ENCODE measurements at places on chromosomes 7 and 10.

- DNase-seq, result no peak
These were observed 125.6 kb upstream of the STEAP4 start for GRCh38 chr7:88432301-88432700.

DNA sequence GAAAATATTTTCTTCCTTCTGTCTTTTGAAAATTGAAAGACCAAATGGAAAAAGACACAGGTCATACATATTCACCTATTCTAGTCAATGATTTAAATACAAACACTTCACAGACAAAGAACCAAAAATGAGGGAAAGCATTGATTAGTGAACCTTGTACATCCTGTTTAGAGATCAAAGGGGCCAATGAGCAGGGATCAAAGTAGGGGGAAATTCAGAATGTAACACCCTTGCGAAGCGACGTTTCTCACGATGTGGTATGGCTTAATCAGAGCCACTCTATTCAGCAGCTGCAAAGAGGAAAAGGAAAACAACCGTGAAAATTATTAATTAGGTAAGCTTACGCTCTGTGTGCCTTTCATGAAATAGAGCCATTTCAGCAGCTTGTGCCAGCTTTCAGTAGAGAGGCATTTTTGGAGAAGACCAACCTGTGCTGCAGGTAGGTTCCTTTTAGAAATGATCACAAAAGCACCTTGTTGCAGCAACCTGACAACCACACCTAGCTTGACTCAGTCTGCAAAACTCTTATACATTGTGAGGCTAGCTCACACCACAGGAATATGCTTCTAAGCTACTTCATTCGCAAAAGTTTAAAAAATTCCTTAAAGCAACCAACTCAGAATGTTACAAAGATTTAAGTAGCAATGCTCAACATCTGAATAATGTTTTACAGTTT lies 78.0 kb downstream of the DKK1 start:
- DNase-seq, result no peak

DNA sequence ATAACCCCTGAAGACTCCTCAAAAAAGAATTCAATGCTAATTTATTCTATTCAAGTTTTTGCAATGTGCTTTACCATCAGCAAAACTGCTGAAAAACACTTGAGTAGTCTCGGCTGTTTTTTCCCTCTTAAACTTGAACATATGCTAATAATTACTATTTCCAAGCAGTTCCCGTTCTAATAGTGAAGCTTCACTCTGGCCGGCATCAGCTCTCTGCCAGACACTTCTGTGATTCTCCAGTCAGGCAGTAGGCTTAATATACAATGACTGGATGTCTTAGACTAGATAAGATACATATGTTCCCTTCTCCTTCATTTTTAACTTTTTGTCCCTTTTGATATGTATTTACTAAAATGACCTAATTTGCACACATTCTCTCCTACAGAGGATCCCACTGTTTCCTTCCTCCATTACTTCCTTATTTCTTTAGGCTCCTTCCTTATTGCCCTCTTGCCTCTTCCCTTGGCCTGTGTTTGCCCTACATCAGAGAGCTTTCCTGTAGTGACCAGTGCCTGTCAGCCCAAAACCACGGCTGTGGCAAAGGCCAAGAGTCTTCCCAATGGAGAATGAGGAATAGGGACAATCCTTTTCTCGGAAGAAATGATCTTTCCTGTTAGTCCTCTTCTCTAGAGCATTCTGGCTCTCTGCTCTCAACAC lies 23.5 kb downstream of the HEPACAM2 start:
- DNase-seq, result no peak

- peak; percentile 27 for DNase-seq
These were observed 804 bp downstream of the UNC5B start for GRCh38 chr10:71213127-71213621.

GRCh38 chr7:41045556-41046123 lies 657.2 kb downstream of the INHBA start:
- DNase-seq, result no peak

DNA sequence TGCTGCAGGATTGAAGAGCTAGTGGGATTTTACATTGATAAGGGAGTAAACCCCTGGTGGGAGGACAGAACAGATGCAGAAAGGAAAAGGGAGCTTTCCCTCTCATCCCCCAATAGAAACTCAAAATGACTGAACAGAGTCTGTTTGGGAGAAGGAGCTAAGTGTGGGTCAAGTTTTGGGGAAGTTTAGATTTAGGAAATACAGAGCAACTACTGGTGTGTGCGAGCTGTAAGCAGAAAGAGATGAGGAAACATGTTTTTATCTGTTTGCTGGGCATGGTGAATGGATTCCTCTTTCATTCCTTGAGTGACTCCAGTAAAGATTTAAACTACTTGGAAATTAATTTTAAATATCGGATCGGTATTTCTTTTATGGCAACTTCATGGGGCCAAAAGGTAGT lies 132.7 kb downstream of the AOAH start:
- no peak for DNase-seq

DNA sequence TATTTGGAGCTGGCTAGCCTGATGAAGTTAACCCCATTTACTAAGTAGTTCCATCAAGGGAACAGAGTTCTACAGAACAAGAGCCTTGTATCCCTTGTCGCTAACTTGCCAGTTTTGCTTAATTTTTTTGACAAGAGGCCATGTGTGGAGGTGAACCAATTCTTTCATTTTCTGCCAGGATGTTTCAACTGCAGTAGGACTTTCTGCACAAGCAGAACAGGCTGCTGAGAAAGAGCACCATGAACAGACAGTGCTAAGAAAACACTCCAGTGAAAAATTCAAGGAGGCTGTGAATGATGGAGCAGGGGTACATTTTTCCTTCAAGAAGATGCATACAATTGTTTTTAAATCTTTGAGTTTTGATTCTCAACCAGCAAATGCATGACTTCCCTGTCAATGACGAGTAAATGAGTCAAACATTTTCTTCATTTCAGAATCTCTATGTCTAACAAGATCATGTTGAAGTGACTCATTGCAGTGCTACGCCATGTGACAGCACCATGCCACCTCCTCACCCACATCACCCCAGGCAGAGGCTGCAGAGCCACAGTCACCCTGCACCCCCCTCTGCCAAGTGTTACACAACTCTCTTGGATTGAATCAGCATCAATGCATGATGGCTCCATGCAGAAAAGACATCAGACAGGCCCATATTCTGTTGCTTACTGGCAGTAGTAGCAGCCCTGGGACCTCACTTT lies 193.1 kb downstream of the COBL start:
- DNase-seq, result peak; percentile 59

DNA sequence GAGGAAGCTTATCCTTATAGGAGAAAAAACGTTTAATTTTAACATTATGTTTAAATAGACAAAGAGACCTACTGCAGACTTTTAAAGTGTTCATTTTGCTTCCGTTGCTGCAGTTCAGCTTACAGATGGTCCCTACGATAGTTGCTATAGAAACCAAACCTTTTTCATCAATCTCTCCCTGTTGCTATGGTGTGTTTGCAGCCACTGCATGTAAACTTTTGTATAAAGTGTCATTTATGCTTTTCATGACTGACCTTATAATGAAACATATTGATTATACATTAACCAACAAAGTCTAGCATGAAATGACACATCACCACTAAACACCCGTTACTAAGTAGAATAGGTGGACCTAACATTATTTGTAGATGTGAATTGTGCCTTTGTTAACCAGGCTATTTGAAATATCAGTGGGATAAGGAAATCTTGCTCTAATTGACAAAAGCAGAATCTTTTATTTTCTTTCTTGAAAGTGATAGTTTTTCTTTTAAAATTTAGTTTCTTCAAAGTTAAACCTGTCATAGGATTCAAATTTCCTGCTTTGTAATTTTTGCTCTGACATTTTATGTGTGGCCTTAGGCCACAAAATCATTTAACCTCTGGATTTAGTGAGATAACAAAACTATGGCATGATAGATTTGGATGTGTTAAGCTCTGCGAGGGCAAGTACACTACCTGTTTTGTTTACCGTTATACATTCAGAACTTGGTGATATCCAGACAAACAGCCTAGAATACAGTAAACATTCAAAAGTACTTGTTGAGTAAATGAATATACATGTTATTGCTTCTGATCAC lies 64.0 kb downstream of the CACNB2 start:
- no peak for DNase-seq

DNA sequence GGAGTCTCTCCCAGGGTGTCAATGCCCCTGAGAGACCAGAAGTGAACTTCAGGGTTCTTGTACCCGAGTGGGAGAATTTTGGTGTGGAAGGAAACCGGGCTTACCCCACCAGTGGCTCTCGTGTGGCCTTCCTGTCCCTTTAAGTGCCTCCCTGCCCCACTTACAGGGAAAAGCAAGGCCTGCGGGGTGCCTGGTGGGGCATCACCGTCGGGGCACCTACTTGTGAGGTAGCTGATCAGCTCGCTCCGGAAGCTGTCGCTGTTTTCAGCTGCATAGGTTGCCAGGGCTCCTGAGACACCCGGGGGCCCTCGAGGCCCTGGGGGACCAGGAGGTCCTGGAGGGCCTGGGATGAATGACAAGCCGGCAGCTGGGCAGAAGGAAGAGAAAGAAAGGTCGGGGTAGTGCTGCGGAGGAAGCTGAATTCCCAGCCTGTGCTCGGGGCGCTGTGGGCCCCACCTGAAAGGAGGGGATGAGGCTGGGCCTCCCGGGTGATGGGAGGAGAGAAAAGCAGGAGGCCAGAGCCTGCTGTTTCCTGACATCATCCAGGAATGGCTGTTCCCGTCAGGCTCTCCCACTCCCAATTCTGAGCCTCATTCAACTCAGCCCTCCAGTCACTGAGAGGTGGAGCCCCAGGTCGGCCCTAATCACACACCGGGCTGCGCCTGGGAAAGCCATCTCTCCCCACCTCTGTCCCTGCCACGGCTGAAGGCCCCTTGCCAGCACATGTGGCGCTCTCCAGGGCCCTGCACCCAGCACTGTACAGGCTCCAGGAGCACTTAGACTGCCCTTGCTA lies 51.1 kb downstream of the COL17A1 start:
- no peak for DNase-seq

DNA sequence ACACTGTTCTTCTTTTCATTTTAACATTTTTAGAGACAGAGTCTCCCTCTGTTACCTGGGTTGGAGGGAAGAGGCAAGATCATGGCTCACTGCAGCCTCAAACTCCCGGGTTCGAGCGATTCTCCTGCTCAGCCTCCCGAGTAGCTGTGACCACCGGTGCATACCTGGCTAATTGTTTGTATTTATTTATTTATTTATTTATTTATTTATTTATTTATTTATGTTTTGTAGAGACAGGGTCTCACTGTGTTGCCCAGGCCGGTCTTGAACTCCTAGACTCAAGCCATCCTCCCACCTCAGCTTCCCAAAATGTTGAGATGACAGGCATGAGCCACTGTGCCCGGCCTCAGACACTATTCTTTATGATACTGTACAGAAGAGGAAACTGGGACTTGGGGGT lies 1176.6 kb upstream of the AUTS2 start:
- no peak for DNase-seq

DNA sequence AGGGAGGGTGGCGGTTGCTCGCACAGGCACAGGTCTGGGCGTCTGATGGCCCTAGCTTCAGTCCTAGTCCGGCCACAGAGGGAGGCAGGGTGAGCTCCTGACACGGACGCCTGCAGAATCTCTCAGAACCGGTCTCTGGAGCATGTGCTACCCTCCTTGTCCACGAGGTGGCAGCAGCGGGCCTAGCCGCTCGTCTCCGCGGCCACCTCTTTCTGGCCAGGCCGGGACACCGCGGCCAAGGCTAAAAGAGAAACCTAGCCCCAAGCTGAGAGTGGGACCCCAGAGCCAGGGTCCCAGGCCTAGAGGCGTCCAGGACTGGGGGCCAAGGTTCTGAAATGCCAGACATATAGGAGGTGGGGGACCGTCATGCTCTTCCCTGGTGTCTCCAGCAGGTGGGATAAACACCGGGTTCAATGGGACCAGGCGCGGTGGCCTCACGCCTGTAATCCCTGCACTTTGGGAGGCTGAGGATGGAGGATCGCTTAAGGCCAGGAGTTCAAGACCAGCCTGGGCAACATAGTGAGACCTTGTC lies 3.2 kb upstream of the LAT2 start:
- DNase-seq, result peak; percentile 86

- DNase-seq, result no peak
These were observed 55.4 kb downstream of the CAMK2B start for GRCh38 chr7:44269943-44270493.

DNA sequence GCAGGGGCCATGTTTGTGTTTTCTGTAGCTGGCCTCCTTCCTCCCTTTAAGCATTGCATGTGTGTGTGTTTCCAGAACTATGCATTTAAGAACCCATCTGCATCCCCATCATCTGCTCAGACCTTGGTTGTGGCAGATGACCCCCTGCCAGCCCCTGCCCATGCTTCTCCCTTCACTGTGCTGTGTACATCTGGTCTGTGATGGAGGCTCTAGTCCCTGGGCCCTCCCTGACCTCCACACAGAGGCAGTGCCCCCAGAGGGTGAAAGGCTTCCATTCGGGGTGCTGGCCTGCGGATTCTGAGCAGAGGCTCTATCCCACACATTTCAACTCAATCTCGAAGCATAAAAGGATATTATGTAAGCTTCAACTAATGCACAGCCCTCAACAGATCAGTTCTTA lies 89.4 kb downstream of the TACC2 start:
- no peak for DNase-seq

- no peak for DNase-seq
These were observed 37.8 kb upstream of the MXI1 start for GRCh38 chr10:110169586-110169985.

GRCh38 chr10:20004087-20004523 lies 187.9 kb downstream of the PLXDC2 start:
- peak; percentile 91 for DNase-seq

DNA sequence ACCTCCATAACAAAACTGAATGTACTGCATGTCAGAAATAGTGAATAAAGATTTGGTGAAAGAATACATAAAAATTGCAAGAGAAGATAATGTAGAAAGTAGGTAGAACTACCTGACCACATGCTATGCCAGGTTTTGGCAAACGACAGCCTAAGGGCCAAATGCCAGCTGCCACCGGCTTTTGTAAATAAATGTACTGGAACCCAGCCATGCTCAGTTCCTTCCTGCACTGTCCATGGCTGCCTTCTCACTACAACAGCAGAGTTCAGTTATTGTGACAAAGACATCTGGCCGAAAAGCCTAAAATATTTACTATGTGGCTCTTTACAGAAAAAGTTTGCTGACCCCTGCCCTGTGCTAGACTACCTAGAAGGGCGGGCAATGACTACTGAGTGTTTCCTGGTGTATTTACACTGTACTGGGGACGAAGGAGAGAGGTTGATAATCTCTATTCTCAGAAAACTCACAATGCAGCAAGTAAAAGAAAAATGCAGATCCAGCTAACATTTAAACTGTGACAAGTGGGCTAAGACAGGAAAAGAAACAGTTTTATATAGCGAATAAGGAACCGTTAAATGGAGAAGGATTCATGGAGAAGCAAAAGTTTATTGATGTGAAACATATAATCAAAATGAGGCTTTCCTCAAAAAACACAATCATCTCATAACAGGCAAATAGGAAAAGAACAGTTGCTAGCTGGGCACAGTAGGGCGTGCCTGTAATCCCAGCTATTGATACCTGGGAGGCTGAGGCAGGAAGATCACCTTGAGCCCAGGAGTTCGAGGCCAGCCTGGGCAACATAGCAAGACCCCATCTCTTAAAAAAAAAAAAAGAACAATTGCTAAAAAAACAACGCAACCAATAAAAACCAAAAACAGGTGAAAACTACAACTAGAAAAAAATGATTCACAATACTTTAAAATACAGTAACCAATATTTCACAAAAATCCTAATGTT lies 13.7 kb downstream of the KIN start:
- DNase-seq, result no peak

- DNase-seq, result no peak
These were observed 16.3 kb downstream of the SHH start for GRCh38 chr7:155795951-155796350.

- DNase-seq, result no peak
These were observed 49.8 kb upstream of the AKR1E2 start for GRCh38 chr10:4776234-4776638.

- DNase-seq, result no peak
These were observed 60.5 kb downstream of the PPP1R17 start for GRCh38 chr7:31747553-31747952.

- DNase-seq, result no peak
These were observed 39.5 kb downstream of the KLF6 start for GRCh38 chr10:3745521-3745920.

Measured in CD14-positive monocyte (primary cell).